ENCODE measurements at places on chromosomes 13 and 19. TPM values are rescaled to one million over a fixed set of nuclear protein-coding genes. Genes with fewer than 3 reads are reported as not detected.

PCDH8 gene
- total RNA-seq = 0.23 TPM

BAX gene
- total RNA-seq = 85.7 TPM

KIR3DL1 gene
- total RNA-seq = not detected

BEST2 gene
- 0.46 TPM for total RNA-seq

NANOS3 gene
- 5.4 TPM for total RNA-seq

NFIX gene
- 72.3 TPM for total RNA-seq

ZIM2 gene
- total RNA-seq = not detected

SIGLEC14 gene
- not detected for total RNA-seq

ZNF283 gene
- total RNA-seq = 9.6 TPM

SPACA4 gene
- total RNA-seq = not detected

HSH2D gene
- total RNA-seq = not detected

RCBTB1 gene
- 27.5 TPM for total RNA-seq

ITGBL1 gene
- total RNA-seq = 0.25 TPM

CGB5 gene
- not detected for total RNA-seq

NCCRP1 gene
- total RNA-seq = not detected

SYCN gene
- not detected for total RNA-seq

CYP2A6 gene
- 1.4 TPM for total RNA-seq

ZNF563 gene
- total RNA-seq = 5.4 TPM

OR4F17 gene
- total RNA-seq = 1.5 TPM

NCR1 gene
- total RNA-seq = 0.41 TPM

ZNF541 gene
- total RNA-seq = 0.43 TPM

TYROBP gene
- not detected for total RNA-seq

RAB3A gene
- total RNA-seq = 19.7 TPM

CYP4F3 gene
- total RNA-seq = not detected

PRTN3 gene
- total RNA-seq = not detected

SPRED3 gene
- total RNA-seq = 3.9 TPM

HAUS8 gene
- total RNA-seq = 6.1 TPM

PCDH9 gene
- 66.4 TPM for total RNA-seq

CD37 gene
- total RNA-seq = 8.4 TPM

PPP5C gene
- total RNA-seq = 61.1 TPM

ZNF547 gene
- 7.8 TPM for total RNA-seq

UGGT2 gene
- total RNA-seq = 31.2 TPM

POSTN gene
- total RNA-seq = 11.1 TPM

PTH2 gene
- not detected for total RNA-seq

CBLC gene
- total RNA-seq = not detected

EGLN2 gene
- total RNA-seq = 35.7 TPM

ADM5 gene
- total RNA-seq = 2.1 TPM

RNF225 gene
- total RNA-seq = not detected

PLK5 gene
- total RNA-seq = 0.27 TPM

REEP6 gene
- 3.6 TPM for total RNA-seq

ATP7B gene
- 7.2 TPM for total RNA-seq
